ENCODE measurements at places on chromosomes 3 and 15. TPM values are rescaled to one million over a fixed set of nuclear protein-coding genes. Genes with fewer than 3 reads are reported as not detected.

WDR82 gene
- 61.5 TPM for total RNA-seq

CFAP44 gene
- total RNA-seq = 5.9 TPM

FBXO40 gene
- total RNA-seq = not detected

FLNB gene
- total RNA-seq = 176 TPM

BTLA gene
- total RNA-seq = not detected
